Memory B cell (primary cell): ENCODE measurements at places on chromosomes 7 and 10.

DNA sequence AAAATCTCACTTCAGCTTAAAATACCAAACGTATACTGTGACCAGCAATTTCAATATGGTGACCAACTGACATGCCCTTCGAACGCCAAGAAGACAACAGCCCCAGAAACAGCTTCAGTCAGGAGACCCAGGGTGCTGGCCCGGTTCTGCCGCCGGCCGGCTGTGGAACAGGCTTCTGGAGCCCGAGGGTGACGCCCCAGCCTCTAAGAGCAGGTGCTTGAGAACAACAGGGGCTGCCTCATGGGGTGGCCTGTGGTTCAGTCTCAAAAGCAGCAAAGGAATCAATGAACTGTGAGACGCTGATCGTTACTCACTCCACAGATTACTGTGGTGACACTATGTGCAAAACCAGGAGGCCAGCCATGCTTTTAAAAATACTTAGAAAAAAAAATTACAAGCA, 17.3 kb downstream of the GPER1 start:
- DNase-seq = no peak

DNA sequence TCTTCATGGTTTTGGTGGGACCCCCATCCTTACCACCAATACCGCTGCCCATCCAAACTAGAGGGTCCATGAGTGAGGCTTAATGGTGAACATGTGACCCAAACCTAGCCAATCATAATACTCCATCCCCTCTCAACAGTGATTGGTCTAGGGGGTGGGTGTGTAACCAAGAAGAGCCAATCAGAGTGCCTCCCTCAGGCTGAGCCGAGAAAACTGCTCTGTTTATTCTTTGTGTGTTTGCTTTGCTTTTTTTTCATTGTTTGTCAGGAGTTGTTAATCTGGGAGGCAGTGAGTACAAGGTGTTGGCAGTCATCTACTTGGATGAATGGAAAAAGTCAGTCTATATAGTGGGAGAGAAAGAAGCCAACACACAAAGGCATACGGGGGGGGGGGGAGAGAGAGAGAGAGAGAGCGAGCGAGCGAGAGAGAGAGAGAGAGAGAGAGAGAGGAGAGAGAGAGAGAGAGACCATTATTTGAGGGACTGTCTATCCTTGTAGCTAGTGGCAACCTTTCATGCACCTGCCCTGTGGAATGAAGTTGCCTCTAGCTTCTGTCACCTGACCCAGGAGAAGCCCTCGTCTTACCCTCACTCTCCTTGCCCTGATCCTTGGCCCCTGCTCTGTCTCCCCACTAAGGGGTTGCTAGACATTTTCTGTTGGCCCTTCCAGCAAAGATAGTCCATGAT, 441.7 kb downstream of the TYW1 start:
- DNase-seq = no peak

DNA sequence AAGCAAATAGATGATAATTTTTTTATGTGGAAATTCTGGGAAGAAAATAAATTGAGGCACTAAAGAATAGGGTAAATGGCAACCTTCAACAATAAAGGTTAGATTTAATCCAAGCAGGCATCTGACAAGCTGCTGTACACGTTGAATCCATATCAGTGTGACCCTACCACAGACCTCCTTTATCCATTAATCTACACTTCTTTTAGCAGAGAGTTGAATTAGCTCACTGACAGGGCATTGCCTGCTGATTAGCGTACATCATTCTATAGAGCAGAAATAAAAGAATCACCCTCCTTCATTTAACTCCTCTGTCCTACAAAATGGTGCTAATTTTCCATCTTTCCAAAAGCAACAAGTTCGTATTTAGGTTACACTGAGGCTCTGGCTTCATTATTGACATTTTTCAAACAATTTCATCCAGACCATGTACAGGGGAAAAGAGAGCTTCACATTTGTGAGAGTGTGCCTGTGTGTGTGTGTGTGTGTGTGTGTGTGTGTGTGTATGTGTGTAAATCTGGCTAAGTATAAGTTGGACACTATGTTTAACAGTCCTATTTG, 356.0 kb downstream of the TFEC start:
- no peak for DNase-seq

GRCh38 chr10:72445851-72446250, 91.1 kb upstream of the DNAJB12 start:
- DNase-seq = no peak

- DNase-seq = no peak
Measured at GRCh38 chr7:40859965-40860543, 725.2 kb downstream of the SUGCT start.

DNA sequence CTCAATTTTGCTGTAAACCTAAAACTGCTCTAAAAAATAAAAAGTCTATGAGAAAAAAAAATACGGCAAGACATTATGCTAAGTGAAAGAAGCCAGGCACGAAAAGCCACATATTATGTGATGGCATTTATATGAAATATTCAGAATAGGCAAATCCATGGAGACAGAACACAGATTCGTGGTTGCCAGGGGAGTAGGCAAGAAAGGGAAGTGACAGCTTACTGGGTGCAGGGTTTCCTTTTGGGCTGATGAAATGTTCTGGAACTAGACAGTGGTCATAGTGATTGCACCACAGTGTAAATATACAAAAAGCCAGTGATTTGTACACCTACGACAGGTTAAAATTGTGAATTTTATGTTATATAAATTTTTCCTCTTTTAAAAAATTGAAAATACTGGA, 41.3 kb upstream of the GLI3 start:
- DNase-seq = no peak

- DNase-seq = no peak
Measured at GRCh38 chr7:158498443-158499081, 89.1 kb downstream of the PTPRN2 start.

GRCh38 chr10:133021116-133021962, 66.4 kb upstream of the ADGRA1 start:
- no peak for DNase-seq

DNA sequence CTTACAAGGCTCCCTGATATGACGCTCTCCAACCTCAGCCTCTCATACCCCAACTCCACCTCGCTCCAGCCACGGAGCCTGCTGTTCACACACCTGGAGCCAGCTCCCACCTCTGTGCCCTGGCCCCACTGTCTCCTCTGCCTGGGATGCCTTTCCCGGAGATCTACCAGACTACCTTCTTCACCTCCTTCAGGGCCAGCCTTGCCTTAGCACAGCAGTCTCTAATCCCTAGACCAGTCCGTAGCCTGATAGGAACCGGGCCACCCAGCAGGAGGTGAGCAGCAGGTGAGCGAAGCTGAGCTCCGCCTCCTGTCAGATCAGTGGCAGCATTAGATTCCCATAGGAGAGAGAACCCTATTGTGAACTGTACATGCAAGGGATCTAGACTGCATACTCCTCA, 23.2 kb upstream of the SMURF1 start:
- no peak for DNase-seq

- DNase-seq = no peak
Measured at GRCh38 chr7:110356438-110356837, 734.5 kb upstream of the LRRN3 start.

DNA sequence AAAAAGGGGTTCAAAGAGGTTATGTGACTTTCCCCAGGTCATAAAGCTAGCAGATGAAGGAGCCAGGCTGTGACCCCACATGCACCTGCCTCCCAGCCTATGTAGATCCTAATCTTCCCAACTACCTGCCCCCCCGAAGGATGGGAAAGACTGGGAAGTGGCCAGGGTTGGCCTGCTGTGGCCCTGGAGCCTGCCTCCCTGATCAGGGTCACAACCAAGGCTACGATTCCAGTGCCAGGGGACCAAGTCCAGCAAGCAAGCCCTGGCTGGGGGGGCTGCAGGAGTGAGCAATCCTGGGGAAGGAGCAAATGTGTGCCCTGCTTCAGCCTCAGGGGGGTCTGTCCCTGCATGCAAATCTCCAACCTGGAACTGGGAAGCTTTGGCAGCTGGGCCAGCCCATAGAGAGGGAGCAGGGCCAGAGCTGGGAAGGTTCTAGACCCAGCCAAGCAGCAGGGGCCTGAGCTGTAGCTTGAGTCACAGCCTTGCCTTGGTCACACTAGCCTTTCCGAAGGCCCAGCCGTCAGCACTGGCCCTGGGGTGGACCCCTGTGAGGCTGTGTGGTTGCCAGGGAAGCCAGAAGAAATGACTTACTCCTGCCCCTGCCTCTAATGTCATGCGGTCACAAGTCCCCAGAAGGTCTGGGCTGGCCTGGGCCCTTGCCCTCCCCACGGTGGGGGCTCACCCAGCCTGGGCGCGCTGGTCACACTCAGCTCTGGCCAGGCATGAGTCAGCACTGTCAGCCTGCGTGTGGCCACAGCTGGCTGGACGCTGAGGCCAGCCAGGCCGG, 96.4 kb upstream of the ZMIZ1 start:
- no peak for DNase-seq

- DNase-seq = no peak
Measured at GRCh38 chr7:30562498-30562897, 32.2 kb upstream of the GARS1 start.

GRCh38 chr7:99828811-99829210, 998 bp downstream of the CYP3A43 start:
- DNase-seq = no peak

DNA sequence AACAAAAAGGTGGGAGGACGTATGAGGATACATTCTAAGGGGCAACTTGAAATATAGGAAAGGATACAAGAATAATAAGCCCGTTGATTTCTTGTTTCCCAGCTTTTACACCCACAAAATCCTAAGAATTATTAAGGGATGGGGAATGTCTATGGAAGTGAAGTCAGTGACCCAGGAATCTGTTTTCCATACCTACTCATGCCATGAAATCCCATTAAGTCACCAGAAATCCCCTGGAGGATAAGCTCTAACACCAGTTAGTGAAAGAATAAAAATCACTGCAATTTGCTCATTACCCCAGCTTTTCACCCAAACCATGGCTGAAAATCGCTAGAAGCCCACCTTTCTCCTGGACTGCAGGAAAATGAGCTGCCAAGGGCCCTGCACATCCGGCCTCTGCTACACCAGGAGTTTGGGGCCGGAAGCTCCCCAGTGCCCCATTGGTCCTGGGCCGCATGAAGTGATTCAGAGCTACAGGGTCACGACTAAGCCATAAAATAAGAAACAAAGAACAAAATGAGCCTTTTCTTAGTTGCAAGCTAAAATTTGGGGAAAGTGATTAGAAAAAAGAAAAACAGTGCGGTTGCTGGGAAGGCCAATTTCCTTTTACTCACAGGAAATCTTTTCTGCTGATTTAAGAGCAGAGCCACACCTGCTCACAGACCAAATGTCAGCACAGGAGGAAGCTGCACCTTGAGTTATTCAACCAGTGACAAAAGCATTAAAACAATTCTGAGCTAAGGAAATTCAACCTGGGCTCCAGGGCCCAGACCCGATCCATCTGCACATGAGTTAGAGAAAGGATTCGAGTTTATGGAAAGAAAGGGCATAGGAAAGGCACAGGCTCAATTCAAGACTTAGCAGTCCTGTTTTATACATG, 40.3 kb downstream of the HIPK2 start:
- no peak for DNase-seq

DNA sequence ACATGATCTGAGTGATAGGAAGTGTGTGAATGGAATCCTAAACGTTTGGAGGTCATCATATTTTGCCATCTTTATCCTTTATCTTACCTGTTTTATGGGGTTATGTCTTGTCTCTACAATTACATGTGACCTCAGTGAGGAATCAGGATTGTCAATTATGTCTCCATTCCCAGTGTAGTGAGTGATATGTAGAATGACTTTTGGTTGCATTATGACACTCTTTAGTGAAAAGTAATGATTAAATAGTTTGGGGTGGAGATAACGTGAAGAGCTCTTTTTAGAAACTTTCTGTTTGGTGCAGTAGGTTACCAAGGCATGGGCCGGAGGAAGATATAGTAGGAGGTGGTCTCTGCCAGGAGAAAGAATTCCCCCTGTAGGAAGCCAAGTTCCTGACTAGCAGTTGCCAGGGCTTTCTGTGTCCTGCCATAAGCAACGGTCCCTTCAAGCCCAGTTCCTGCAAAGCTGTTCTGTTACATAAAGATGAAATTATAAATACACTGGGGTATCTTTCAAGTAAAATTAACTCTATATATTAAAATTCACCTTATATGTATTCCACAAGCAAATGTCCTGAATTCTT, 228.2 kb downstream of the NSUN6 start:
- DNase-seq = no peak

DNA sequence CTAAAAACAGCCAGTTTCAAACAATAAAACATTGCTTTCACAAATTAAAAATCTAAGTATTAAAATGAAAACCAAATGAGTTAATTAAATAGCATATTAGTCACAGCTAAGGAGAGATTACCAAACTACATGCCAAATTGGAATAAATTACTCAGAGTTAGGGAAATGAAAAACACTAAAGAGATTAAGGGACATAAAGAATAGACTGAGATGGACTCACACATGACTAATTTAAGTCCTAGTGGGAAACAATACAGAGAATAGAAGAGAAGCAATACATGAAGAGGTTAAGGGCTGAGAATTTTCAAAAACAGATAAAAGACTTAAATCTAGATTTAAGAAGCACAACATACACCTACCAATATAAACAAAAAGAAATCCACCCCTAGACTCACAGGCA, 110.6 kb downstream of the ZFAND4 start:
- no peak for DNase-seq

GRCh38 chr10:50931948-50932431, 46.6 kb upstream of the A1CF start:
- no peak for DNase-seq

DNA sequence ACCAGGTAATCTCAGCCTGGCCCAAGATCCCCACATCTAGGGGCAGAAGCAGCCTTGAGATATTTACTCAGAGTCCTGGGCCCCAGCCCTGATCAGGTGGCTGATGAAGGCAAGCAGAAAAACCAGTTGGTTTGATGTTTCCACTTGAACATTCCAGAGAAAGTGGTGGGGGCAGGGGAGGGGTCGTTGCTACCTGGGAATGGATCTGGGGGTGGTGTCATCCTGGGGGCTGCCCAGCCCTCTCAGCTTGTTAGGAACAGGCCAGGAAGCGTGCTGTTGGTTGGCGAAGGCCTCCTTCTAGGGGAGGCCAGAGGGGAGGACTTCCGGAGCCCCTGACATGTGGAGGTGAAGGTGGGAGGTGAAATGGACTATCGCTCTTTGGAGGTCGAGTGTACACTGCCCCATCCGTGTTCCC, 3.7 kb upstream of the ABHD11 start:
- DNase-seq = no peak

- DNase-seq = no peak
Measured at GRCh38 chr10:132455441-132455971, 58.5 kb downstream of the PWWP2B start.

GRCh38 chr10:59949608-59950007, 43.3 kb upstream of the CCDC6 start:
- no peak for DNase-seq

DNA sequence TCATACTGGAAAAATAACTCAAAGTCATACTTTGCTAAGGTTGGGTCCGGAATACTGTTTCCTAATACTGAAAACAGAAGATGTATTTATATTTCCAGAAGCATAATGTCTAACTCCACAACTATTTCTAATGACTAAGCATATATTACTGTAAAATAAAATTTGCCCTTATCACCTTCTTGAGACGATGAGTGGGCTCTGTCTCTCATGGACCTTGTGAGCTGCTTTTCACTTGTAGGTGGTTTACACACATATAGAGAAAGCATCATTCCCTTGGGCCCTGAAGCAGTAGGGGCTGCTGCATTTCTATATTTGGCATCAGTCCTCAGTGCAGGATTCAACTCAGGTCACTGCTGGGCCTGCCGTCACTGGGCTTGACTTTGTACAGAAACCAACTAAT, 10.7 kb upstream of the FAM13C start:
- DNase-seq = no peak

GRCh38 chr7:124723012-124723411, 42.6 kb downstream of the GPR37 start:
- no peak for DNase-seq

GRCh38 chr7:21345361-21345760, 82.5 kb upstream of the SP4 start:
- no peak for DNase-seq
